Keratinocyte (primary cell): ENCODE measurements at places on chromosomes 6 and 20.

DNA sequence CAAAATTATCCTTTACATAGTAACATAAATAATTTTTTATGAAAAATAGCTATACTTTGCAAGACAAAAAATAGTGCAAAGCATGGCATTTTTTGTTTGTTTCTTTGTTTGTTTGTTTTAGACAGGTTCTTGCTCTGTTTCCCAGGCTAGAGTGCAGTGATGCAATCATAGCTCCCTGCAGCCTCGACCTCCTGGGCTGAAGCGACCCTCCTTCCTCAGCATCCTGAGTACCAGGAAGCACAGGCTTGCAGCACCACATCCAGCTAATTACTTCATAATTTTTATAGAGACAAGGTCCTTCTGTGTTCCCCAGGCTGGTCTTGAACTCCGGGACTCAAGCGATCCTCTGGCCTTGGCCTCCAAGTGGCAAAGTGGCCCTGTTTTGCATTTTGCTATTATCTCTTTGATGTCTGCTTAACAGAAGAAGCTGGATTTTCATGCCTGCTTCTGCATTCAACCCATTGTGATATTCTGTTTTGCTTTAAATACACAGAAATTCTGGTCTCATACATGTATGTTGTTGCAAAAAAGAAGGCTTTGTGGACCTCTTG lies 49.4 kb upstream of the ZMYND8 start:
- DNase-seq: no peak

- DNase-seq: no peak
Measured at GRCh38 chr20:56634307-56634706, 5.2 kb downstream of the TFAP2C start.

DNA sequence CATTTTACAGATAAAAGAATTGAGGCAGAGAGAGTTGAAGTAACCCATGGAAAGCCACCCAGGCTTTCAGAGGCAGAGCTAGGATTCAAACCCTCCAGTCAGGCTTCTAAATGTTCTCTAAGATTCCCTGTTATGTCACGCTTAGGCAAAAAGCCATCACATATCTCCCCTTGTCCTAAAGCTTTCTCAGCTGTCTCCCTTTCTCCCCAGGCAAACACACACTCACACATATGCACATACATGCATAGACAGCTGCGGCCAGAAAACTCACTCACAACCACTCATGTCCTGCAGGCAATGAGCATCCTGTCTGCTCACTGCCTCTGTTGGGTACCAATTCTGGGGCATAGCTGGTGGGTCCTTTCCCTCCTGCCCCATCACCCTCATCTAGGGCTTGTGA lies 595.9 kb upstream of the CHD6 start:
- DNase-seq: no peak

- DNase-seq: no peak
Measured at GRCh38 chr6:151451417-151451949, 443 bp downstream of the RMND1 start.

DNA sequence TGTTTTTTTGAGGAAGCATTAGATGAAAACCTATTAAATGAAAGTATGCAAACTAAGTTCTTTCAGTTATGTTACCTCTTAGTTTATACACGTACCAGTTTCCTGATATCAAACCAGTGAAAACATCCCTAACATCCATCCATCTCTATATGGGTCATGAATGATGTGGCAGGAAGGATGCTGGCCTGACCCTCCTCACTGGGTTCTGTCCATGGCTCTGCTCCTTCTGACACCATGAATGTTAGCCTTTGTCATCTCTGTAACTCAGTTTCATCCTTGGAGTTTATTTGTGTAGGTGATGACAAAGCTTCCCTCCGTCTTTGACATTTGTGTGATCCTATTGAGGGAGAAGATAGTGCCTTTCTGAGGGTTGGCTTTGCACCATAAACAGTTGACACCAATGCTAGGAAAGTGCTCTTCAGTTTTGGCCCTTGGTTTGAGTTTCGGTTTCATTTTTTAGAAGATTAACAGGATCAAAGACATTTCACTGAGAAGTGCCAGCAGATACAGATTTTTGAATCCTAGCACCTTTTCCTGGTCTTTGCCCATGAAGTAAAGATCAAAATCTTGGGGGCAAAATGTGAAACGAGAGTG lies 72.0 kb upstream of the SCGN start:
- DNase-seq: no peak

DNA sequence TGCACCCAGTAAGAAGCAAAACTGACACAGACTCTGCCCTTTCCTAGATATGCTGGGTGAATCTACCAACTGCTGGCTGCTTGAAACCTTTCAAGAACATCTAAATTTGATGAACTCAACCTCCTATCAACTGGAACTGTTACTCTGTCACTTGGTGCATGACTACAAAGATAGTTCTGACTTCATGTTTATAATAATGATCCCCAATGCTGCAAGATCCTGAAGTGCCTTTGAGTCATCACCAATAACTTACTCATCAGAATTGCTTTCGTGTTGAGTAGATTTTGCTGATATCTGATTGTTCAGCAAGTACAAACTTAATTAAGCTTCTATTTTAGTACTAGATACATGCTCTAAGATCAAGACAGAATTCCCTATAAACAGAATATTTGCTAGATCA lies 100.2 kb upstream of the ARMC2 start:
- no peak for DNase-seq

- DNase-seq: peak; percentile 35
Measured at GRCh38 chr20:63863798-63864544, 1.1 kb upstream of the TPD52L2 start.

- DNase-seq: no peak
Measured at GRCh38 chr20:21607971-21608725, 94.3 kb upstream of the NKX2-2 start.

- DNase-seq: no peak
Measured at GRCh38 chr20:51387125-51387875, 155.2 kb downstream of the NFATC2 start.

DNA sequence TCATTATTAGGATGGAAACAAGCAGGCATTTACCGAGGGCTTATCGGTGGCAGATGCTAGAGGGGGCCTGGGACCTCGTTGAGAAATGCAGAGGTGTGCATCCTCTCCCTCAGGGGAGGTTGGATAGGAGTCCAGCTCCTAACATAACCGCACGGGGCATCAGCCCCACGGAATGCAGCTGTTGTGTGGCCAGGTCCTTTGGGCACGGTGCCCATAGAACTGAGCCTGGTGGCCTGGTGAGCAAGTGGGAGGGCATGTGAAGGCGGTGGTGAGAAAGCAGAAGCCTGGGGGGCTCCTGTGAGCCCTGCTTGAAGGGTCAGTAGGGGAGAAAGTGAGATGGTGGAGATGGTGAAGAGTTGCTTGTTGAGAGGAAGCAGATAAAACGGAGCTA lies 143.7 kb downstream of the CDH26 start:
- no peak for DNase-seq

DNA sequence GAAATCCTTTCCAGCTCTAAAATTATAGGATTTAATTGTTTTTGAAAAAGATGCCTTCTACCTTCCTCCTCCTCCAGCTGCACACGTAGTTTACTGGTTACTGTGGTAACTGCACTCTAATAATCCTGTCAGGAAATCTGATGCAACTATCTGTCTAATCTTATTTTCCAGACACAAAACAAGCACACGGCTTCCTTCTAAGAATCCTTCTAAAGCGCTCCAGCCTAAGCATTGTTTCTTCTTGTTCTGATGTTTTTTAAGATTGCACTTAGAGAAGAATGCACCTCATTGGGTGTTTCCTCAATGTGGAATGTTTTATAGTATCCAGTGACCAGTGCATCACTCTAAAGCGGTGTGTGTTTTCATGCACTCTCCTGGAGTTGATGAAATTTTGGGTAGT lies 63.6 kb downstream of the CARMIL1 start:
- no peak for DNase-seq

DNA sequence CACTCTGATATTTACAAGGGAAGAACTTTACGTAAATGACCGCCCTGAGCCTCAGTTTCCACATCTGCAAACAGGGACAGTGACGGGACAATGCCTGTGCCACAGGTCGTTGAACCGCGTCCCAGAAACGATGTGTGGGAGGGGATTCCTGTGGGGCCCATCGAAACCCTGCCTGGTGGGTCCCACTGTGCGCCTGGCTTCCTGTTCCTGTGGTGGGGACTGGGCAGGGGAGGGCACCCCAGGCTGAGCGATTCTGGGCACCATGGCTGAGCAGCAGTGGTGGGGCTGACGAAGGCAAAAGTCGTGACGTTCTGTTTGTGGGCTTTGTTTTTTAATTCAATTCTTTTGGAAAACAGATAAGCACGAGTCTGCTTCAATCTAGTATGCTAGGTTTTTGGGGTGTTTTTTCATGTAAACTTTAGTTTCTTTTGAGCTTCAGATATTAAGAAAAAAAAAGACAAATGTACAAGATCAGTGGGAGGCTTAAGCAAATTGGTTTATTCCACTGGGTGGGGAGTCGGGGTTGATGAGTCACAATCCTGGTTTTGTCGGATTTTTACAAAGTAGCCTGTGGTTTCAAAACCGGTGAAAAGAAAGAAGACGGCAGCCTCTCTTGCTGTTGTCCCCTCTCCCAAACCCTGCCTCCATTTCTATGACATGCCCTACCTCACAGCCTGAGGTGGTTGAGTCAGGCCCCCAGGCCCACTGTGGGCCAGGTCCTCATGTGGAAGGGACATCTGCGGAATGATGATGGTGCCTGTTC lies 40.4 kb downstream of the GNAS-AS1 start:
- DNase-seq: no peak

- no peak for DNase-seq
Measured at GRCh38 chr20:41054070-41054846, 25.6 kb downstream of the TOP1 start.
